ENCODE measurements at places on chromosomes 6 and 20. TPM values are rescaled to one million over a fixed set of nuclear protein-coding genes. Genes with fewer than 3 reads are reported as not detected.

DPPA5 gene
- total RNA-seq = not detected

MCCD1 gene
- not detected for total RNA-seq

DNA sequence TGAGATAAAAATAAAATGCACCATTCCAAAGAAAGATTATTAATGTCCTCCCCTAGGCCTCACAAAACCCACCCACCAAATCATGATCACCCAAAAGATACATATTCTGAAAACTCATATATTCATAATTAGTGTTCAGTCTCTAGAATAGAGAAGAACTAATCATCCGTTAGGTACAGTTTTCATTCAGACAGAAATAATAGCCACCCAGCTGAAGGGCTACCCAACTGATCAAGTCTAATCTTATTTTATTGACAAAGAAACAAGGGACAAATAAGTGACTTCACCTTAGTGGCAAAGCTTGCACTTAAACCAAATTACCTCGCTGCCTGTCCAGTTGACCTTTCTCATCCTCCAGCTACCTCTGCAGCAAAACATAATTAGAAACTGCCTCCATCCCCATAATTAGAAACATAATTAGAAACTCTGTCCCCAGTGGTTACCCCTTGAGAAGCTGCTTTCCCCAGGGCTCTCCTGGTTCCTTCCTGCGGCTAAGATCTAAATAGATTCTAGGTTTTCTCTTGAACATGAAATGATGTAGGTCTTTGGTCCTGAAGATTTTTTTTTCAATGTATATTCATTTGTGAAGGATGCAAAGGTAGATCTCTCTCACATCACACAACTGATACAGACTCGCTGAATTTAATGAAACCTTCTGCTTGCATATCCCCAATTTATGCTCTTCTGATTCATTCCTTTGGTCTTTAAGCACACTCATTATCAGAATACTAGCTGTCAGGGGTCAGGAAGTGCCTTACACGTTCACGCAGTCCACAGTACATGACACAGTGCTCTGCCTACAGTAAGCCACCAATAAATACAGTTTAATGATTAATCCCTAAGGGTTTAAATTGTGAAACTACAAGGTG lies 46.3 kb downstream of the HBS1L start:
- DNase-seq = no peak

DNA sequence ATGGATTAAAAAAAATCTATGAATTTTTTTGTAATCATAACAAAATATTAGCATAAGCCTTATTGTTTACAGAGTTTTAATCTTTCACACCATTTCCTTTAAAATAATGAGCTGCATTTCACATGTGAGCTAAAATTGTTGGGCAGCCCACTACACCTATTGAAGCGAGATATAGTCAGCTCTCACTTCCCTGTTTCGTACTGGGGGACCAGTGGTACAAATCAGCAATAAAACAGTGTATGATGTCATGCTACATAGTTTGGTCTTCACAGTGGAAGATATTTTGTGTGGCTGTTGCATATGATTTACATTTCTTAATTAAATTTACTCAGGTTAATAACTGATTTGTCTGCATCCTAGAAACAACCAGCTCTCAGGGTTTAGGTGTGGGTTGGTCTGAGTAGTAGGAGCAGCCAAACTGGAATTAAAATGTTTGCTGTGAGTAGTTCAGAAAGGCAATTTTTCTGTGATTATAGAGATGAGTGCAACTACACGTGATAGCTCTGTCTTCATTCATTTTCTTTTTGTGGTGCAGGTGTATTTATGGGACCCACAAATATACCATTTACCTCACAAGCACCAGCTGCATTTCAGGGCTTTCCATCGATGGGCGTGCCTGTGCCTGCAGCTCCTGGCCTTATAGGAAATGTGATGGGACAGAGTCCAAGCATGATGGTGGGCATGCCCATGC lies 99.3 kb downstream of the B3GAT2 start:
- DNase-seq = no peak
